Left cardiac atrium (tissue), 4 donors: ENCODE measurements at places on chromosomes 2 and 18. TPM values are rescaled to one million over a fixed set of nuclear protein-coding genes. Genes with fewer than 3 reads are reported as not detected.

- no peak for DNase-seq
Measured at GRCh38 chr18:56711708-56712445, 60.7 kb downstream of the WDR7 start.

GRCh38 chr2:242032780-242033656 lies 163.5 kb downstream of the RTP5 start:
- DNase-seq, result no peak

DNA sequence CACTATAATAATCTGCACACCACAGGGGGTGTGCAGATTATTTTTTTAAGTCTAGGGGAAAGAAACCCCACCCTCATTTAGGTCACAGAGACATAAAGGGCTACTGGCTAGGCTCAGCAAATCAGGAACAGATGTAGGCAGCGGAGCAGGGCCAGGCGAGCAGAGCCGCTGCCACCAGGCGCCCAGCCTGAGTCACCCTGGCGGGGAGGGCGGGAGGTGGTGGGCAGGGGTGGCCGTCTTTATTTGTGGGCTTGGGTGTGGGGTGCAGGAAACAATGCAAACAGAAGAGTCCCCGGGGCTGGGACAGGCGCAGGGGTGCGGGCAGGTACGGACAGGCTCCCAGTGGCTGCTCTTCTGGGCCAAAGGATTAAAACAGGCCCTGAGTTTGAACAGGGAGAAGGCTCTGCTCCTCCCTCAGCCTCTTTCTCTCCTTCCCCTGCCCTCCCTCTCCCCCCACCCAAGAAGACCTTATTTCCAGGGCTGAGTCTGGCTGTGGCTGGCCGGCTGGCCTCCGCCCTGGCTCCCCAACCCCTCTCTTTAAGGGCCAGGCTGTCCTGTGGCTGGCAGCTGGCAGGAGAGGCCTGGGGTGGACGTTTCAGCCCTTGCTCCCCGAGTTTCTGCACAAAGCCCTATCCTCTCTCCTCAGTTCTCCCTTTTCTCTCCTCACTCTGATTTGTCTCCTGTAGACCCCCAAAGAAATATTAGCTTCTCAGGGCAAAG lies 142.9 kb upstream of the SMAD2 start:
- no peak for DNase-seq

DNA sequence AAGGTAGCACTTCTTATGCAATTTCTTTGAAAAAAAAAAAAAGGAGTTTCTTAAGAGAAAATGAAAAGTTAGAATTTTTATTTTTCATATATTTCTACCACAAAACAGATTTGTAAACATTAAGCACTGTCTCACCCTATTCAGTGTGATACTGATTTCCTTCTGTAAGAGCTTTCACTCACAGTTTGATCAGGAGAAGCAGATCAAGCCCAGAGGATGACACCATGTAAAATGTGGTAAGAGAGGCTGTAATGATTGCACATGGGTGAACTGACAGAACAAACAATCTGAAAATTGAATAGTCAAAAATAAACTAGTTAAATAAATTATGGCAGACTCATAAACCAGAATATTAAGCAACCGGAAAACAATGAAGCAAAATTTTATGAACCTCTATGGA lies 54.5 kb downstream of the MEMO1 start:
- no peak for DNase-seq

DNA sequence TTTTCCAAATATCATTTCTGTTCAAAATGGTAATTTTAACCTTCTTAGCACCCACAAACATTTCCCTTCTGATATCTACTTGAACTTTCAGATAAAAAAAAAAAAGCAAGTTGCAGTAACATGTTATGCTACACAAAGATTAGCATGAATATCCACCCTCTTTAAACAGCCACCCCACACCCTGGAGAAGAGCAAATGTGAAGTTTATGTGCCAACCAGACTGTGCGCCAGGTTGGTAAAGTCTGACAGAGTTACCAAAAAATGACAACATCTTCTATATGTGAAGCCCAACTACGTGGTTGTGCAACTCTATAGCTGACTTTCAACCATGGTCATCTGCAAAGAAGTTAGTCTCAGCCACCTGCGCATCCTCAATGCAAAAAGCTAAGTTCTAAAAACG lies 62.6 kb downstream of the BCL11A start:
- DNase-seq, result no peak

DNA sequence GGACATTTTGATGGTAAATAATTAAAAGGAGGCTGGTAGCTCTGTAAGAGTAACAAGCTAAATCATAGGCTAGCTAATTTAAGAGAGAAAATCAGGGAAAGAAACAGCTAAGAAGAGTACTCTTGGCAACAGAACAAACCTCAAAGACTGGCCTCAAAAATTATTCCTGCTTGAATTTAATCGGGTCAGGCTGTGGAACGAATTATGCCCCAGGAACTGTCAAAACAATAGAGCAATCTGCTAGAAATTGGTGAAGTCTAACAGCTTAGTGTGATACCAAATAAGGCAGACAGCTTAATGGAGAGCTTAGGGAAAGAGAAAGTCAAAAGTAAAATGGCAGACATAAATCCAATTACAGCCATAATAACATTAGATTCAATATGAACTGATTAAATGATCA lies 215.7 kb downstream of the MREG start:
- DNase-seq, result no peak

The CNGA3 gene
- total RNA-seq, result not detected

The GRHL1 gene
- 5.7 TPM for total RNA-seq
